ENCODE measurements at places on chromosomes 3 and 15.

GRCh38 chr3:170778240-170779217, 91.5 kb downstream of the RPL22L1 start:
- no peak for DNase-seq

GRCh38 chr3:4976109-4976508, 3.1 kb upstream of the BHLHE40 start:
- DNase-seq = peak; percentile 75

GRCh38 chr3:149895769-149896168, 74.9 kb downstream of the PFN2 start:
- no peak for DNase-seq

GRCh38 chr15:69415381-69415780, 1.2 kb downstream of the KIF23 start:
- DNase-seq = no peak
